ENCODE measurements at places on chromosomes 1 and 21.

DNA sequence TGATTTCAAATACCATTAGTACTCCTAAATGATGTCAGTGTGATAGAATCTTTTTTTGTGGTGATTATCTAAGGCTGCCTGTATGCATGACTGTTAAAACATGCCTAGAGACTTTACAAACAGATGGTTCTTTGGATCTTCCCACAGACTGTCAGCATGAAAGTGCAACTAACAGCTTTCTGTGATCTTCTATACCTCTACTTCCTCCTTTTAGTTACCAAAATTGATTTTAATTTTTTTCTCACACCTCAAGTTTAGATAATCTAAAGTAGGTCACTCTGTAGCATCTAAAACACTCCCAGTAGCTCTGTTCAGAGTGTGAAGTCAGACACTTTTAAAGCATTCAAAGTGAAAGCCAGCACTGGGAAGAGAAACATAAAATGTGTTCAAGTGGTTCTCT is 534.5 kb downstream of the PTPRC start:
- DNase-seq = no peak

GRCh38 chr1:23423415-23424292 is 894 bp downstream of the TCEA3 start:
- no peak for DNase-seq

GRCh38 chr1:94962409-94963265 is 35.7 kb upstream of the CNN3 start:
- peak; percentile 1 for DNase-seq

GRCh38 chr1:185129708-185130107 is 27.0 kb downstream of the TRMT1L start:
- no peak for DNase-seq

GRCh38 chr1:175889848-175890247 is 146.5 kb upstream of the TNR start:
- DNase-seq = no peak

- DNase-seq = no peak
Observed at GRCh38 chr1:226519716-226520598, 28.6 kb upstream of the STUM start.

GRCh38 chr1:191142748-191143147 is 665.1 kb upstream of the BRINP3 start:
- DNase-seq = no peak

- DNase-seq = no peak
Observed at GRCh38 chr1:89260566-89261255, 11.9 kb downstream of the GBP5 start.

Data from activated CD8-positive, alpha-beta memory T cell treated with anti-CD3 and anti-CD28 coated beads for 1 hour (primary cell).